ENCODE measurements at places on chromosomes 11 and 22.

- no peak for DNase-seq
Observed at GRCh38 chr11:101816613-101817012, 98.2 kb upstream of the CEP126 start.

GRCh38 chr11:65662247-65662798, 393 bp downstream of the RELA start:
- DNase-seq: no peak

- no peak for DNase-seq
Observed at GRCh38 chr11:89516496-89516895, 25.3 kb upstream of the NOX4 start.

DNA sequence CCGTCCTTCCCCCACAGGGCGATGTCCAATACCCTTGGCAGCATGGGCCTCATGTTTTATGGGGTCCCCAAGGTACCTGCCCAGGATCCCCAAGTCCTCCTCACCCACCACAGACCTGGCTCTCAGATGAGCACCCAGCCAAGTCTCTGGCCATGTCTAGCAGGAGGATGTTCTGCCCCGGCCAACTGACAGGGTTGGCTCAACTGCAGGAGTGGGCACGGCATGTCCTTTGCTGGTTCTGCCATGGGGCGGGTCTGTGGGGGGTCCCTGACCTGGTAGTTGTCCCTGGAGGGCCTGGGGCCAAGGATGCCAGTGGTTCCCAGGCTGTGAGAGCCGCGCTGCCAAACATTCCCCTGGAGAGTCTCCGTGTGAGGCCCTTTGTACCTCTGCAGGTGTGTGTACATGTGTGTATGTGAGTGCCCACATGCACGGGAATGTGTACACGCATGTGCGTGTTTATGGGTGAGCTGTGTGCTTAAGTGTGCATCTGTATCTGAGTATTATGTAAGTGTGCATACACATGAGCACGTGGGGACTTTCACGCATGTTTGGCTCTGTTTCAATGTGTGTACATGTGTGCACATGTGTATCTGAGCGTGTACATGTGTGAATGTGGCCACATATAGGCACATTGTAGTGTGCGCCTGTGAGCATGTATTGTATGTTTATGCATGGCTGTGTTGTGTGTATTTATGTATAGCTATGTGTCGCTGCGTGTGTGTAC, 85.5 kb downstream of the KCNQ1 start:
- no peak for DNase-seq
